Activated naive CD4-positive, alpha-beta T cell treated with anti-CD3 and anti-CD28 coated beads, Interleukin-2, amount 50 U/mL, for 72 hours (primary cell): ENCODE measurements at places on chromosomes 7 and 10. TPM values are rescaled to one million over a fixed set of nuclear protein-coding genes. Genes with fewer than 3 reads are reported as not detected.

- DNase-seq: no peak
Measured at GRCh38 chr7:2080060-2080387, 152.7 kb downstream of the MAD1L1 start.

DNA sequence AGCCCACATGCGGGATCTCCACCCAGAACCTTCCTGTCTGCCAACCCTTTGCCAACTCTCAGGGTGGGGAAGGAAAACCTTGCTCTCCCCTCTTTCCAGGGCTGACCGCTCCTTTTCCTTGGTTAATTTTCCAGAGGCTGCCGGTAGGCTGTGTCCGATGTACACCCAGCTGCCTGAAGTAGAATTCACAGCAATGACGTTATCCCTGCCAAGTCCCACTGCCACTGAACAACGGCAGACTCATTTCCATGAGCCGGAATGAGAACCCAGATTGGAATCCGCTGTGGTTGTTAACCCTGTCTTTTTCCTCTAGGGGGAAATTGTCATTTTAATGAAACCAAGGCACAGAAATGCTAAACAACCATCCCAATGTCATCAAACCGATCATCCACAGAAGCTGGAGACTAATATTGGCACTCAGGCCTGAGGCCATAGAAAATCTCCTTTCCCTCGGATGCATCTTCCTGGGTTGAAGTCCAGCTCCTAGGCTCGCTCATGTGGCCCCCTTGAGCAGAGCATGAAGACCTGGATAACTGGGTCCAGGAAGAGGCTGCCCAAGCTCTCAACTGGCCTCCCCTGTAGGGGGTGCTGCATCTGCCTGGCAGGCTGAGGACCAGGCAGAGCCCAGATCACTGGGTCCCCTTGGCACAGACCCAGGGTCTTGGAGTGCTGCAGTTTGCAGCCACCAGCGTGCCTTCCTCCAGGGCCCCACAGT lies 30.4 kb downstream of the KLRG2 start:
- no peak for DNase-seq

DNA sequence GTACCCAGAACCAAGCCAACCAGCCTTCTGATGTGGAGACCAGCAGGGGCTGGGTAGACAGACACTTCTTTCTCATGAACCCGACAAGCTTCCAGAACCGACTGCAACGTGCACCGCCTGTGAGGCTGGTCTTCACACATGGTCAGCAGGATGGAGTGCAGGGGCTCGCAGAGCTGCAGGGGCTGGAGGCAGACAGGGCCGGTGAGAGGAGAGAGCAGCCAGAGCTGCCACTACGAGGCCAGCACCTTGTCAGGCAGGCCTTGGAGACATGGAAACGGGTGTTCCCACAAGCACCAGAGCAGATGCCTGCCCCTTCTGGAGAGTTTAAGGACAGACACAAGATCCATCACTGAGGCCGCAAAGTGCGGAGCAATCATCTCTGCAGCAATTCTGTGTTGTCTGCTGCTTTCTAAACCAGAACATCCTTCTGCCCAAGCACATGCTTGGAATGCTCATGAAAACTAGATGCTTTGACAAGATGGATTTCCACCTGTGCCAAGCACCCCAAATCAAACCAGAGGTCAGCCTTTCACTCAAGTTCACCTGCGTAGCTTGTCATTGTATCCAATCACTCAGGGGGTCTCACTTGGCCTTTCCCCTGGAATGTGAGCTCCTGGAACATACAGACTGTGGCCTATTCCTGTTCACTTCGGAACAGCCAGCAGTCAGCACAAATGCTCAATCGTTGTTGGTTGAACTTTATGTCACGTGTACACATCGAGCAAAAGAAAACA lies 32.2 kb downstream of the FRMPD2 start:
- no peak for DNase-seq

- no peak for DNase-seq
Measured at GRCh38 chr7:40194745-40195144, 59.9 kb downstream of the SUGCT start.

DNA sequence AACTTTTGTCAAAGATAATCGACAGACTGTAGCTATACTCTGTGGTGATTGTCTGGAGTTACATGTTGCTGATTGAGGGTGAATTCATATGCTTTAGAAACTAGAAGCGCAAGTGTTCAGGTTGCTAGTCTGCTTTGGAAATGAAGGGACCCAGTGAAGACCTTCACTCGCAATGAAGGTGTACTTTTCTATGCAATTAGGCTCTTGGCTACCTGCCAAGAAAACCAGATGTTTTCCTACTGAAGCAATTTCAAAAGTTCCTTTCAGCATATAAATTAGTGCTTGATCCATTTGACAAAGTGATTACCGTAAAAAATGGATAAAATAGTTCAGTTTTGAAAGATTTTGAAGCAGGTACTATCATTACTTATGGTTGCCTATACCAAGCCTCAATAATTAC lies 10.0 kb upstream of the STK31 start:
- DNase-seq: no peak

- no peak for DNase-seq
Measured at GRCh38 chr10:70265032-70265689, 18.6 kb downstream of the NPFFR1 start.

- no peak for DNase-seq
Measured at GRCh38 chr7:15848901-15849300, 162.4 kb upstream of the MEOX2 start.

GRCh38 chr10:112026438-112026837 lies 157.1 kb downstream of the GPAM start:
- DNase-seq: no peak

DNA sequence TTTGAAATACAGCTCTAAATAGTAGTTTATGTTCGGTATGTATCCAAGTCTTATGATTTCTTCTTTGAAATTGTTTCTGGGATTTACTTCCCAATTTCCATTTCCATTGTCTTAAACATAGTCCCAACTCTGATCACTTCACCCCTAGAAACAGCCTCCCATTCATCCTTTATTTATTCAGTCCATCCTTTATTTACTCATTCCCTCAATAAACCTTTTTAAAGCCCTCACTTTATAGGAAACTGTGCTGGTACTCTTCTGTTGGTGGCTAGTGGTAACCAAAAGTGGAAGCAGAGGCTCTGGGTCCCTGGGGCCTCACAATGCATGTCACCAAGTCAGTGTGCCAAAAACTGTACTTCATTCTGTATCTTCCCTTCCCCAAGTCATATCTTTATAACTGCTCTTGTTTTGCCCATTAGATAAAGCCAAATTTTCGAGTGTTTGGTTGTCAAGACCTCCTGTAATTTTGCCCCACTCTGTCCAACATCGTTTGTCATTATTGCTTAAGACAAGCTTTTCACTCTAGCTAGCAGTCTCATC lies 3.9 kb upstream of the EPC1 start:
- no peak for DNase-seq

- no peak for DNase-seq
Measured at GRCh38 chr7:141013345-141013715, 1.4 kb downstream of the MRPS33 start.

GRCh38 chr7:66634816-66635215 lies 6.1 kb downstream of the KCTD7 start:
- DNase-seq: no peak

DNA sequence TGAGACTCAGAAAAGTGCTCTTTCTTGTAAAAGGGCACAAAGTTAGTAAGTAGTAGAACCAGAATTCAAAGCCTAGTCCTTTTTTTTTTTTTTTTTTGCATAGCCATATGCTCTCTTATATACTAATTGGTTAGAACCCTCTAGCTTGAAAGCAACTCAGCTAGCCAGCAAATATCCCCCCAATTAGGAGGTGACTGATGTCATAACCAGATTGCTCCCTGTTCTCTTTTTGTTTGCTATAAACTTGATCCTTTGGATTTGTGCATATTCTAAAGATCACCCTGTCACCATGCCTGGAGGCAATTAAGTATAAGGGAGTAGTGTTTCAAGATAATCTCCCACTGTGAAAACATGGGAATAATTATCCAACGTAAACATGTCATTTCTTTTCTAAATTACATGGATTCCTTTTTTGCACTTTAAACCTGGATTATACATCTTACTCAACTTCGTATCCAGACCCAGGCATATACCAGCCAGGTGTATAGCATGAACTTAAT lies 963.4 kb downstream of the CNTNAP2 start:
- DNase-seq: no peak

KLF14 gene
- total RNA-seq: not detected

CYP2C19 gene
- not detected for total RNA-seq

DGKB gene
- not detected for total RNA-seq

COPS6 gene
- 107 TPM for total RNA-seq

CLDN3 gene
- not detected for total RNA-seq

SFRP5 gene
- total RNA-seq: not detected

TMEM213 gene
- 0.18 TPM for total RNA-seq

TCTN3 gene
- total RNA-seq: 22.2 TPM

MRC1 gene
- not detected for total RNA-seq

LAMB1 gene
- total RNA-seq: not detected

NUDT13 gene
- 1.2 TPM for total RNA-seq

ATOH7 gene
- not detected for total RNA-seq

SLC25A40 gene
- total RNA-seq: 41.5 TPM

FAM241B gene
- total RNA-seq: 9.0 TPM
